Endodermal cell (in vitro differentiated cells): ENCODE measurements at places on chromosomes 5 and 9.

- DNase-seq, result no peak
Observed at GRCh38 chr5:171904886-171905285, 101.6 kb downstream of the FBXW11 start.

DNA sequence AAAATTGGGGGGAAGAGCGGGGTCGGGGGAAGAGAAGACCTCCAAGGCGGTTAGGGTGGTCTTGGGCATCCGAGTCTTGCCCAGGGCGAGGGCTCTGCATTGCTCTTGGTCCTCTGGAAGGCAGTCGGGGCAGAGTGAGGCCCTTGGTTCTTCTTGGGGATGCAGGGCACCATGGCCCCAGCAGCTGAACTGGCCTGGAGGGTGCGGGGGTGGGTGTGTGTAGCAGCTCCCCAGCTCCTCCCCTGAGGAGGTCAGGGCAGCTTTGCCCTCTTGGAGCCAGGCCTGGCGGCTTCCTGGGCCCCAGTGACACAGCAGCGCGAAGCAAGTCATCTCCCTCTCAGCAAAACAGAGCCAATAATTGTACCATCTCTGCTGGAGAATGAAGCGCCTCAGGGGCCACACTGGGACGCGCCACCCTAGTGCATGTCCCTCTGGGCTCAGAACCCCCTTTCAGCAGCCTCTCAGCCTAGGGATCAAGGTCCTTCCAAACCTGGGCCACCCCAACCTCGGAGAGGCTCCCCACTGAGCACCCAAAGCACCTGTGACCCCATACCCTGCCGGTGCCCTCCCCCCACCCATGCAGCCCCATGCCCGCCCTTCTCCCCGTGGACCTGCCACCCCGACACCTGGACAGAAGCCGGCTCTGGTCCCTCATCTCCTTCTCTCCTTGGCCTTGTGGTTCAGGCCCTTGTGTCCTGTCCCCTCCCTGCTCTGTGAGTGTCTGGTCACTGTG lies 10.4 kb upstream of the RXRA start:
- DNase-seq, result no peak

DNA sequence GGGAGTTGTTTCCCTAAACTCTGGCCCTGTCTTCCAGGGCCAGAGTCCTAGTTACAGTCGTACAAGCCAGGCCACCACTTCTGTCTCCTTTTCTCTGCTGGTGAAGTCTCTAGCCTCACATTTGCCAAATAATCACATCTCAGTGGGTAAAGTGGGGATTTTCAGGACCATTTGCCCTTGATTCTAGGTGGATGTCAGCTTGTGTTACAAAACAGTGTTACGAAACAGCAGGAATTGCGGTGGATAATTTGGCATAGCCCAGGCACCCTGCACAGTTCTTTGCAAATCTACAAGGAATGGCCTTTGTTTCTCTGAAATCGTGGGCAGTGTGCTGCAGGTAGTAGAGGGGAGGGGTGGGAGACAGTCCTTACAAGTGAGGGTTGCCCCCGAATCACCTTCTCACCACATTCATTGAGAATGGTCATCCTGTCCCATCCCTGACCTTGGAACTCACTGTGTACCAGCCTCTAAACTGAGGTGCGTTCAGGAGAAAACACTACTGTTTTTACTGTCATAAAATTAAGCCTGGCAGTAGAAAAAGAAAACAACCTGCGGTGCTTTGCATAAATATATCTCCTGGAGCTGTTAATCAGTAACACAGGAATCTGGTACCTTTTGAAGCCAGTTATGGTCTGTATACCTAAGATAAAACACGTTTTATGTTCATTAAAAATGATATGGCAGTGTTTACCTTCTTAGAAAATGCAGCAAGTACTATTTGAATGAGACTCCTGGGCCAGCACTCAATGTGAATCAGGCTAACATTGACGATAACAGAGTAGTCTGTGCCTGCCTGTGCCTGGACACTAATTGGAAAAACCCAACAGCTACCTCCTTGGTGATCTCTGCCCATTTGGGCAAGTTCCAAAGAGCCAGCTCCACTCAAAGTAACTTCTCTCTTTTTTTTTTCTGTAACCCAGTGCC lies 44.3 kb downstream of the CYSTM1 start:
- DNase-seq, result no peak

DNA sequence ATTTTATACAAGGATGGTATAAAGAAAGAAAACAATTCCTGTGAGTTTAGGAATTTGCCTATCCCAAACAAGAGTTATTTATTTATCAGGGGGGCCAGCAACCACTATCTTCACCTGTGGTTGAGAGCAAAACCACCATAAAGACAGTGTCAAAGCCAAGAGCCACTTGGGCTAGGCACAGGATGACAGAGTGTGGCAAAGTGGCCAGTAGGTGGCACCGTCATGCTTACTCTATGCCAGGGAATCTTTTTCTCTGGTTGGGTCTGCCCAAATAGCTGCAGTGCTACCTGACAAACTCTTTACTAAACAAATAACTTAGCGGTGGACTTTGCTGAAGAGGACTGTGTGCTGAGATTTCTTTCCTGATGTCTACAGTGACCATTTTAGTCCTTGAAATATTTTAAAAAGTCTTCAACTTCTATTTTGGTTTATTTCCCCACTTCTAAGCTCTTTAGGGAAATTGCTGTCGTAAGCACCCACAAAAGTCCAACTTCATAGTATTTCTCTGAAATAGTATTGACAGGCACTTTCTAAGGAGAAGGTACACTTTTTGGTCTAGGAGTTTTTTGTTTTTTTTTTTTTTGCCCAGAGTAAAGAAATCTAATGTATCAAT lies 285.0 kb downstream of the RFX3 start:
- DNase-seq, result peak; percentile 90

GRCh38 chr5:140443-140829 lies 48.5 kb downstream of the PLEKHG4B start:
- no peak for DNase-seq

DNA sequence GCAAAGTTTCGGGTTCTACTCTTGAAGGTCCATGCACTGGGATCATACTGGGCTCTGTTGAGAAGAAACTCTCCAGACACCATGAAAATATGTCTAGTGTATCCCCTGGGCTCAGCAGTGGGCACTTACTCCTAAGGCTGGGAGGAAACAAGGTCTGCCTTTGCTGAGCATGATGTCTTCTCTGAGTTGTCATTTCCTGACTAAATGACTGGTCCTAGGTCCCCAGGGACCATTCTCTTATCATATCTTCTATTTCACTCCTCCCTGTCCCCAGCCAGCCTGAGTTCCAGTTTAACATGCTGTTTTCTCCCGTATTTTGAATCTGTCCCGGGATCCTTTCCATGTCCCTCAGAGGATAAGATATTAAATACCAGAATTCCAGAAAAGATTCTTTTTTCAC lies 225.4 kb downstream of the MTRR start:
- no peak for DNase-seq

GRCh38 chr5:179919487-179920060 lies 11.9 kb upstream of the TBC1D9B start:
- no peak for DNase-seq

DNA sequence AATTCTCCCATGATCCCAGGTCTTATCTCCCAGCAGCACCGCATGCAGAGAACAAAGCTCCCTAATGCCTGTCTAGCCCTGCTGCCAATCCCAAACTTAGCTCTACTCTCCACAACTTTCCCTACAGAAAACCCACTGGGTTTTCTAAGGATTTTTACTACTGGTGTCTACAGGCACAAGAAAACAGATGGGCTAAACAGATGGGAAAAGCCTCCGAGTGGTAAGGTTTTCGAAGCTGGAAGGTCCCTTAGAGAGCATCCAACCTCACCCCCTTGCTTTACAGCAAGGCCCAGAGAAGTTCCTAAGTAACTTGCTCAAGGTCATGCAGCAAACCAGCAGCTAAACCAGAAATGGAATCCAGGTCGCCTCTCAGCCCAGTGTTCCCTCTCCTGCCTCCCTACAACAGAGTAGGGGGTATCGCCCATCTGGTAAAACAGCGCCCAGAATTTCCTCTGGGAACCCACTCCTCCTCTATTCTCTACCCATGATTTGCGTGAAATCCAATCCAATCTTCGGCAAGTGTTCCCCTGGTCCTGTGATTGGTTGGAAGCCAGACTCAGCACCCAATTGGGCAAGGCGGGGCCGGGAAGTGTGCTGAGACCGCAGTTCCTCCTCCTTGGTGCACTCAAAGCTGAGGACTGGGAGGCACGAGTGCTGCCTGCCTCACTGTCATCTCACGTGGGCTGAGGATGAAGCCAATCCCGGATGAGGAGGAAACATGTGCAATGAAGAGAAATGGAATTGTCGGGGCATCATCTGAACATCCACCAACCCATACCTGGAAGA lies 20.8 kb downstream of the CPLX2 start:
- peak; percentile 66 for DNase-seq

GRCh38 chr9:5879419-5880181 lies 11.1 kb upstream of the MLANA start:
- peak; percentile 69 for DNase-seq

GRCh38 chr5:93219641-93220145 lies 361.3 kb downstream of the NR2F1-AS1 start:
- DNase-seq, result no peak

DNA sequence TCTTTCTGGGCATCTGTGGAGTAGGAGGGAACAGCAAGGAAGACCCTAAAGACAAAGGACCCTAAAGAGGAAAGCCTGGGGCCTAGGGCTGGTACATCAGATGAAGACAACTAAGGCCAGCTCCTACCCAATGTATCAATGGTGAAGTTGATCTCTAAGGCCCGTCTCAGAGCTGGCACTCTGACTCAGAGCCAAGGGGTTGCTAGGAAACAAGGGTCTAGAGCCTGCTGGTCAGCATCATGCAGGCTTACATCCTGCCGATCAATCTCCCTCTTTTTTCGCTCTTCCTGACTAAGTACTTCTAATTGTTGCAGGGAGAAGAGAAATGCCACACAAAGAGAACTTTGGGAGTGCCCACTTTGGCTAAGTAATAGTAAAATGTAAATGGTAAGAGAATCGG lies 26.2 kb downstream of the TRIM32 start:
- no peak for DNase-seq

DNA sequence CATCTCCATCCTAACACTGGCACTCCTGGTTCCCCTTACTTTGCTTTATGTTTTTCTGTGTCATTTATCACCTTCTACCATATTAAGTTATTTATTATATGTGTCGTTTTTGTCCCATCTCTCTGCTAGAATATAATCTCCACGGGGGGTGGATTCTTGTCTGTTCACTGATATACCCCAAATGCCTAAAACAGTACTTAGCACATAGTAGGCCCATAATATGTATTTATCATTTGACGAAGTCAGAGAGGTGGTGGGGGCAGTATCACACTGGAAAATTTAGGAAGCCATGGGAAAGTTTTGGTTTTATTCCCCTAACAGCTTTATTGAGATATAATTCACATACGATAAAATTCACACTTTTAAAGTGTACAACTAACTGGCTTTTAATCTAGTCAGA lies 14.4 kb downstream of the ZCCHC9 start:
- DNase-seq, result no peak

DNA sequence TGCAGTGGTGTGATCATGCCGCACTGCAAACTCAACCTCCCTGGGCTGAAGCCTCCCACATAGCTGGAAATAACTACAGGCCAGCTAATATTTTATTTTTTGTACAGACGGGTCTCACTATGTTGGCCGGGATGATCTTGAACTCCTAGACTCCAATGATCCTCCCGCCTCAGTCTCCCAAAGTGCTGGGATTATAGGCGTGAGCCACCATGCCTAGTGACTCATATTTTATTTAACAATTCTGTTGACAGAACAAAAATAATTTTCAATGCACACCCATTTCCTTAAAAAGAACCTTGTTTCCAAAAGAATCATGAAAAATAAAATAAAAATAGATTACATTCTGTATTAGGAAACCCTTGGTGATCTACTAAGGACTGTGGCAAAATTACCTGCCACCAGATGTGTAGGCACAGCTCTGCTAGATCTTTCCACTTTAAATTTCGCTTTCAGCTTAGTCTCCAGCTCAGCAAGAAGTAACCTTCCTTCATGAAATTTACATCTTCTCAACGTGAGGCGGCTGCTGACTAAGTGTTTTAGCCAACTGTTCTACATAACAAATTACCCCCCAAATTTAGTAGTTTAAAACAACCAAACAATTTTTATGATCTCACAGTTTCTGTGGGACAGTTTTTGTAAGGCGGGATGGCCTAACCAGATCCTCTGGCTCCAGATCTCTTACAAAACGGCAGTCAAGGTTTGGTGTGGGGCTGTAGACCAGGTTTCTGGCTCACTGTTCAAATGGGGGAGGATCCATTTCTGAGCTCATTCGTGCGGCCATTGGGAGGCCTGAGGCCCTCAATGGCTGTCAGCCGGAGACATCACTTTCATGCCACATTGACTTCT lies 32.6 kb upstream of the GOLPH3 start:
- DNase-seq, result no peak

GRCh38 chr9:17520268-17521064 lies 58.4 kb upstream of the SH3GL2 start:
- peak; percentile 58 for DNase-seq

- DNase-seq, result no peak
Observed at GRCh38 chr9:33288828-33289483, 1.4 kb upstream of the NFX1 start.

DNA sequence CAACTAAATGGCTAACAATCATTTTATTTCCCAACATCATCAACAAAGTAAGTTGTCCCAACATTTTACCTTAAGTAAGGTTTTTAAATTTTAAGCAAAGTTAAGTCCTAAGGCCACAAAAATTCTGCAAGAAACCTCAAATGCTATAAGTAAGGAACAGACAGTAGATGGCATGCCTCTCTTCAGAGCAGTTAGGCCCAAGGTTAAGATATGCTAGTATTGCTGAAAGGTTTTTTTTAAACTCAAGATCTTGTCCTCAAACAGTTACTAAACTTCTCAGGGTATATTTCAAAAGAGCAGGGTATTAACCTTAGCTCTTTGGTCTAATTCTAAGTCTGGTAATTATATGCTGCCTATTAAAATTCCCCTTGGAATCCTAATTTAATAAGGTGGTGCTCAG lies 35.1 kb downstream of the PJA2 start:
- no peak for DNase-seq

- DNase-seq, result no peak
Observed at GRCh38 chr5:10584714-10585517, 21.0 kb downstream of the ANKRD33B start.

DNA sequence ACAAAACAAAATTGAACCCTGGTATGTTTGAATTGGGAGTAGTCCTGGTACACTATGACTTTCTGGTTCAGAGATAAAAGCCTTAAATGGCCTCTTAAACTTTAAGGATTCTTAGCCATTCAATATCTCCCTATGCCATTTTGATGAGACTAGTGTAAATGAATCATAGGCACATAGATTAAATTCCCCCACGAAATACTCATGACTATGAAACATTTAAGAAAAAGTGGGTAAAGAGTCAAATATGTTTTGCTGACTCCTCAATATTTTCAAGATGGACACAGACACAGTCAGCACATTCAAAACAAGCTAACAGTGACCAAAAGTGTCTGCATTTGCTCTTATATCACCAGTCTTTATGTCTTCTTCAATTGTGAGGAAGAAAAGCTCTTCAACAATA lies 278.3 kb downstream of the PDE4D start:
- no peak for DNase-seq

DNA sequence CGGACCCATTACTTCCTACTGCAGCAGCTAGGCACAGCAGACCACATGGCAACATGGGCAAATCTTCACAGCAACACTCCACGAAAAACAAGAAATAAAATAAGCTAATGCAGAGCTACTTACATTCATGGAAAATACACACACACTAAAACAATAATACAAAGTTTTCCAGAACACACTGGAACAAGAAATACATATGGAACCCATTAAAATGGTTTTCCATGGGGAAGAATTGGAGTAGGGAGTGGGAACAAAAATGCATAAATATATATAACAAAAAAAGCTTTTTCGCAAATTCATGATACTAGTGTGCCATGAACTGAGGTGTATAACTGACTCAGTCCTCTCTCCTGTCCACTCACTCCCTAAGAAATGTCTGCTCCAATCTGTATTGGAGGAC lies 8.3 kb downstream of the ADAMTS12 start:
- no peak for DNase-seq
